Omental fat pad (tissue), 4 donors: ENCODE measurements at places on chromosomes 6 and 20.

DNA sequence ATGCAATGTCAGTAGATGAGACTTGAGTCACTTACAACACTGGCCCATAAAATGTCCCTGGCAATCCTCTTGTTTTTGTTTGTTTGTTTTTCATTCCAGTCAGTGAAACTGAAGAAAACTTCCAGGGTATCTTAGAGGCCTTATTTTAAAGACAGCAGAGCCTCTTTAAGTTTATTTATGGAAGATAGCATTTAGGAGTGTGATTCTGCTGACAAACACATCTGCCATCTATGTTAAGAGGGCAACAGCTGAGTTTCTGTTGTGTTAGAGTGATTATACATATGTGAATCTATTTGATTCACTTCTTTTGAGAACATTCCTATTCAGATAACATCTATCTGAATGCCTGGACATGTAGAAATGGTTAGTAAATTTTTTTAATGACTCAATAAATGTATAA is 812.6 kb downstream of the TENT5A start:
- DNase-seq, result no peak

DNA sequence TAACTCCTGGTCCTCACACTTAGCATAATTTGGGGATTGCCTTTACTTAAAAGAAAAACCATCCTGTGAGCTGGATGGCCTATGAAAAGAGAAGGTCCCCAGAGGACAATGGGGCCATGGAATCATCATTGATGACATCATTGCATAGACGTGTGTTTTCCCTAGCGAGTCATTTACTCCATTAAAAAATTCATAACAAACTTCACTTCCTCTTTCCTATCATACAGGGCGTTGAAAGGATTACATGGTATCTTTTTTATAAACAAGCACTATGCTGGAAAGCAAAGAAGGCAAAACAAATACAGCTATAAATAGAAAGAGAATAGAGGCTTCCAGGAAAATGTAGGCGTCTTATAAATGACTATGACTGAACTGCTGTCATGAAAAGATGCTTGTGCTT is 11.3 kb upstream of the COL12A1 start:
- no peak for DNase-seq

DNA sequence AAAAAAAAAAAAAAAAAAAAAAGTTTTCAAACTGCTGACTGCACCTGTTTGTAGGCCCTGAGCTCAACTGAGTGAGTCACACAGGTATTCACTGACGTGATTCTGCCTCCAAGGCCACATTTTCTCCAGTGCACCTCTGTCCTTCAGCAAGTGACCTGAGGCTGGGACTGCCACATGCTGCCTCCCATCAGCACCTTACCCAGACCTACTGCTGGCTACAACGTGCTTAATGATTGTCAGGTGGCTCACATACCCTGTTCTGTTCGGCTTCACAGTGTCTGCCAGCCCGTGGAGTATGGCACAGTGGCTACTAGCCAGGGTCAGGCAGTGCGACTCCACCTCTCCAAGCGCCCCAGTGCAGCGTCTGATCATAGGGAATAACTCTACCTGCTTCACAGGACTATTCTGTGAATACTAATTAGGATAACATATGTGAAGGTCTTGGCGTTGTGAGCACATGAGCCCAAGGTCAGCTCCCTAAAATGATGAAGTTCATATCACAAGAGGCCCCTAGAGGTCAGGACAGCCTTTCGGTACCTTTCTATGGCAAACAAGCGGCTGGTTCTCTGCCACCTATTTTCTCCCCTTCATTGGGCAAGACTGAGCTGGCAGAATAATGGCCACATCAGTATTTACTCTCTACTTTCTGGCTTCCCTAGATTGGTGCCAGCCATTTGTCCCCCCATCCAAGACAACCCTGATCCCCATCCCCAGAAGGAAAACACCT is 28.1 kb downstream of the RIPOR3 start:
- no peak for DNase-seq

GRCh38 chr6:32752580-32752979 is 10.8 kb downstream of the HLA-DQB2 start:
- no peak for DNase-seq

DNA sequence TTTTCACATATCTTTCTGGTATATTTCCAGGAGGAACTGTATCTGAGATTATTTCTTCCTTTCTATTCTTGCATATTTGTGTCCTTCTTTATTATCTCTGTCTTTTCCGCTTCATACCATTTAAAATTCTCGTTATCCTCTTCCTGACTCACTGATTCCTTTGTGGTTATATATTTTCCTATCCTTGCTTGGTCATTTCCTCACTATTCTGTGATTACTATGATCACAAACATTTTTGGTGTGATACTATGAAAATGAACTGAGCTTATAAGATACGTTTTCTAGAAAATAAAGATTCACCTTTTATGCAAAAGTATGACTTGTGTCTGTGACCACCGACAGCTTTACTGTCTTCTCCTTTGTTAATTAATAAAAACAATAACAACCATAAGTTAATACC is 26.5 kb upstream of the MYCT1 start:
- no peak for DNase-seq

DNA sequence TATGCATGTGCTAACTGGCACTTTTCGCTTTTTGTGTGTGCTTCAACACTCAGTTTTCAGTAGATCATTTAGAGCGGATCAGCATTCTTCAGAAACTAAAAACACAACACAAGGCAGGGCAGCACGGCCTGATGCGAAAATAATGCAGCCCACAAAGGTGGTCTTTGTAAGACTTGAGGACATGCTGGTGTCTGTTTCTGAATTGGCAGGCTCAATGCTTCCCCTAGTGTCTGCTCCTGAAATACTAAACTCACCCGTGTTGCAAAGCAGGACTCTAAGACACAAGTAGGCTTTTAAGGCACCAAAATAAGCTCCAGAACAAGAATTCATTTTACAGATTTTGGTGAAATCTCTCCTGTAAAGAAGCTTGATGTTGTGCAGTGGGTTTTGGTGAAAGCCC is 676.5 kb downstream of the TENT5A start:
- no peak for DNase-seq

DNA sequence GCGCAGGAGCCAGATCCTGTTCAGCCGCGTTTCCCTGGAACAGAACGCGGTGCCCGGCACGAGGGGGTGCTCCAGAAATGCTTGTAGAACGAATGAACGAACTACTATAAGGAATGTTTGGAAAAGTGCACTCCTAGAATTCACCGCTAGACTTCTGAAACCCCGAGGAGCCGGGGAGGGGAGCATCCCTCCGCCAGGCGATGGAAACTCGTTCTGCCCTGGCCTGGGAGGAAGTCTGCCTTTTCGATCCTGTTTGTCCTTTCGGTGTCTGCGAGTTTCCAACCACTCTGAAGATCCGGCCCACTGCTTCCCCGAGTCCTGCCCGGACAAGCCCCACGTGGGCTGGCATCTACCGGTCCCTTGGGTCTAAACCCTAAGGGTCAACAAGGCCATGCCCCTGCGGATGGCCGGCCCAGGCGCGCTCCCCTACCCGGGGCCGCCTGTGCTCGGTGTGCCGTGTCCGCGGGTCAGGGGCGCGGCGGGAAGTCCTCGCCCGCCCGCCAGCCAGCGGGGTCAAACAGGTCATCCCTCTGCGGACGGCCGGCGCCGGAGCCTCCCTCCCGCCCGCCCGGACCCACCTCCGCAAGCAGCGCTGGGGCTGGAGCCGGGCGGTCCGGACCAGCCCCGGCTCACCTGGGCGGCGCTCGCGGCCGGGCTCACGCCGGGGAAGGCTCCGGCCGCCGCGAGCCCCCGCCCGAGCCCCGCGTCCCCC is 526 bp downstream of the SULF2 start:
- no peak for DNase-seq

DNA sequence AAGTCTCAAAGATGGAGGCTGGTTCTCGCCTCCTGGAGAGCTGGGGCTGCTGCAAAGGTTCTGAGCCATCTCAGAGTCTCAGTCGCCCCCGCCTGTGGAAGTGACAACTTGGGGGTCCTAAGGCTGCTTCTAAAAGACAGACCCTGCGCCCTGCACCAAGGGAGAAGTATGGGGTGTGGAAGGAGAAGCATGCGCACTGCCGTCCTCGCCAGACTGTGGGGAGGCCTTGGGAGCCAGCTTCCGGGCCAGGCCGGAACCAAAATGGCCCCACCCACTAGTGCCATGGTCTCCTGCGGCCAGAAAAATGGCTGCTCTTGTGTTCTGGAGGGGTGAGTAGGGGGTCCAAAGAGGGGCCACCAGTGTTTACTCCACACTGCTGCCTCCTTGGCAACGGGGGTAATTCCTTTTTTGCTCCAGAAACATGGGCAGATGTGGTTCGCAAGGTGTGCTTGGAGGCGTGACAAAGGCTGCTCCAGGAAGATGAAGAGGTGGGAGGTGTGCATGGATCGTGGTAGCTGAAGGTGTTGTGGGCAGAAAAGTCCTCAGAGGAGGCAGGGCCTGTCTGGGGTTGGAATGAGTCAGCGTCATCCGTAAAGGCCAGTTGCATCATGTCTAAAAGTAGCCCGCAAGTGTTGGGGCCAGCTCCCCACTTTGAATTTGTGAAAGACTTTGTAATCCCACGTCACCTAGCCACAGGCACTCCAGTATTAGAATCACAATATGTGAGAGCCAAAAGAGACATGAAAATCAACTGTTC is 329.8 kb upstream of the SOX4 start:
- no peak for DNase-seq

- DNase-seq, result no peak
Observed at GRCh38 chr6:33019372-33019771, 10.0 kb upstream of the HLA-DOA start.

DNA sequence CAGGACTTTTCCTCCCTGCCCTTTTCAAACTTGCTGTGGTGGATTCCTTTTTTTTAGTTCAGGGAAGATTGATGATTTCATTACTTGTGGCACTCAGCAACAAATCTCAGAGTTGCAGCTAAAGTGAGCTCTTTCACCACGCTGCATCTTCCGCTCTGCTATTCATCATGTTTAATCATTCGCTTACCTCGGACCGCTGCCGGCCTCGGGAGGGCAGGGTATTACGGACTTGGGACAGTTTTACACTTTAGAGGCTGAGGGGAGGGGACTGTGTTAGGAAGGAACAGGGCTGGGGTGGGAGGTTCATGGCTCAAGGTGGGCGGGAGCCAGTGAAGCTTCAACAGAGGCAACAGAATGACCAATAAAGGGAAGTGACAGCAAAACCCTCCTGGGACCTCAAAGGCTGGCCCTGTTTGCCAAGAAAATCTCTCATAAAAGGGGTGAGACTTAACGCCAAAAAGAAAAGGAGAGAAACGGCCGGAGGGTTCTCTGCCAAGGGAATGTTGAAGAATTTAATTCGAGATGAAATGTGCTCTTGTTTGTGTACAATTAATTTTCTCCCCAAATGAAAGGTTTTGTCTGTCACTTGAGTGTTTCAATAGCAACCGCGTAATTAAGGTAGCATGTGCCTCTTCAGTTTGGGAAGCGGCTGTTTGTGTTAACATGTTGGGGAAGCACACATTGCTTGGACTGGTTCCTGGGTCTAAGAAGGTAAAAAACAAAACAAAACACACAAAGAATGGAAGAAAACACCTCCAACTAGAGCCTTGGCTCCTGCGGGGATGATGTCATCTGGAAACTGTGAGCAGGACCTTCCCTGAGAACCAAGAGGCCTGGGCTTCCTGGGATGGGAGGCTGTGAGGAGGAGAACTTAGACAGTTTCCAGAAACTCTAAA is 72.5 kb upstream of the SULF2 start:
- no peak for DNase-seq

GRCh38 chr20:50824137-50824536 is 29.3 kb downstream of the BCAS4 start:
- no peak for DNase-seq

DNA sequence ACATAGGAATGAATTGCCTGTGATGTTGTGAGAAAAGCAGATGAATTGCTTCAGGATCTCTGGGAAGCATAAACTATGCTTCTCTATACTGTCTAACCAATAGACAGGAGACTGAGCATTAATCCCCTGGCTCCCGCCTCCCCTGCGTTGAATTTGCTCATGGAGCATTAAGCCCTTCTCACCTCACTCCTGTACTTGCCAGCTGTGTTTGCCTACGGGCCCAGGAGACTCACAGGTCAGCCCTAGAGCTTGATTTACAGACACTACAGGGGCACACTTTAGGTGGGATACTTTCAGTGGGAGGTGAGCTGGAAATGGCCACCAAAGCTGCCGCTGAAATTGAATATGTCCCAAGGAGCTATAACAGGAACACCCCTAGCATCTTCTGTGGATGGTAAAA is 418.7 kb downstream of the CBLN4 start:
- DNase-seq, result no peak

DNA sequence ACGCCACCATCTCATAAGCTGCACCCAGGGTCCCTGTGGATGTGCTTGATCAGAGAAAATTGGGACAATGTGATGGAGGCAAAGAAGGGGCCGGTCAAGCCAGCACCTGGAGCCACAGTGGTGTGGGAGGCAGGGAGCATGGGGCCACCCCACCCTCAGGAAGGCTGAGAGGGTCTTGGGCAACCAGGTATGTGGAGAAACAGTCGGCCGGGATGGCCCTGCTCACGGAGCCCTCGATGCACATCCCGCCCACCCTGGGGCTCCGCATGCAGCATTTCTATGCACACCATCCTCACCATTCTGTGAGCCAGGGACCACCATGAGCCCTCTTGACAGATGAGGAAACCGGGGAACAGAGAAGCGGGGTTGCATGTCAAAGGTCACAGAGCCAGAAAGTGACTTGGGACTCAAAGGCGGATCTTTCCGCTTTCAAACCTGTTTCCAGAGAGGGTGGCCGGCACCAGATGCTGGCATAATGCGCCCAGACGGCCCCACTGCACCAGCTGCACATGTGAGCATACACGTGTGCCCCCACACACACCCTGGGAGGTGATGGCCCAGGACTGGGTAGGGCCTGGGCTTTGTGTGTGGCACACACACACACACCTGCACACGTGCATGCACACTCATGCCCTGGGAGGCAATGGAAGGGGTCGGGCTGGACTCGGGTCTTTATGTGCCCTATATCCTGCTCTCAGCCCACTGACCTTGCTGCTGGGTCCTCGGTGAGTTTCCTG is 398.5 kb downstream of the TAF4 start:
- no peak for DNase-seq

DNA sequence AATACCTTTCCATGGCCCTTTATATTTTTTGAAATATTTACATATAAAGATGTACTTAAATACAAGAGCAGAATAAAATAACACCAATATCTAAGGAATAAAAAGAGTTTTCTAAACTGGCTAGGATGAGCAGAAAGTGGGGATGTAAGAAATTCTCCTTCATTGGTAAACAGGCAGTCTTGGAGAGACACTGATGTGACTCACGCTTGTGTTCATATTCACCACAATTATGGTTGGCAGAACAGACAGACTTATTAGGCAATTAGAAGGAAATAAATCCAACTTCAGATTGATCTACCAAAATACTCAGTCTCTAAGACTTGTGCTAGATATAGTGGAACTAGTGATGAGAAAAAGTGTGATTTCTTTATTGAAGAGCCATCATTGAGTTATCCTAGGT is 463.7 kb downstream of the CDC5L start:
- no peak for DNase-seq

DNA sequence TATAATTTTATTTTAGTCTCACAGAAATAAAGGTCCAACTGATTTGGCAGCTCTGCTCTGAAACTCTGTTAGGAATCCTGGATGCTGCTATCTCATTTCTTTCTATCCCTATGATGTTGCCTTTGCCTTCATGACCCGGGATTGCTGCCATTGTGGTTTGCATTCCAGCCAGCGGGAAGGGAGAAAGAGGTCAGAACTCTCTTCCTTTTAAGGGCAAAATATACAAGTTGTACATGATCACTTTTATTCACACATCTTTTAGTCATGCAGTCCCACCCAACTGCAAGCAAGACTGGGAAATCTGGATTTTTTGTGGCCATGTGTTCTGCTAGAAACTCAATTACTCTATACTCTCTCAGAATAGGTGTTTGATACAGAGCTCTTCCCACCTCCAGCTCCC is 263.1 kb upstream of the ZFP64 start:
- no peak for DNase-seq
